Tibial nerve (tissue), 4 donors: ENCODE measurements at places on chromosomes 5 and 9.

DNA sequence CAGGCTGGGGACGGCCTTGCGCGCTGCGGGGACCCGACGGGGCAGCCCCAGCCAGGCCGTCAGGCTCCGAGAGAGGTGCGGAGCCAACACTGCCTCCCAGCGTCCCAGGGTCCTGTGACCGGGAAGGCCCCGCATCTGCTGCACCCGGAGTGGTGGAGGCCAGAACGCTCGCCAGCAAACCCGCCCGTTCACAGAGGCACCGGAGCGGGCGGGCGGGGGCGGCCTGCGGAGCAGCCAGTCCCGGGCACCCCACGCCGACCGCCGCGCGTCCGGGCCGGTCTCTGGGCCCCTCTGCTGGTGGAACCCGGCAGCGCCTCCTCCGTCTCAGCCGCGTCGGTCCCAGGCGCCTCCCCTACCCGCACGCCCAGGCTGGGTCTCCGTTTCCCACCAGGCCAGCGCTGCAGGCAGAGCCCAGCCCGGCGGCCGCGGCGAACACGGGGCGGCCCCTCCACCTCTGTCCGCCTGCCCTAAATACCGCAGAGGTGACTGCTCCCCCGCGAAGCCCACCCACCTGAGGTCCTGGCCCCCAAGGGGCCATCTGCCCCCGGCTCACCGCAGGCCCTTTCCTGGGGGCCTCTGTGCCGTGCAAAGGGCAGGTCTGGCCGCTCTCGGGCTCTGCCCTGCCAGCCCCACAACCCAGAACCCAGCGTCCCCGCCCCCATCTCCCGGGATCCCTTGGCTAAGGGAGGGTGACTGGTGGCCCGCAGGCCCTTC is 15.9 kb downstream of the EXD3 start:
- DNase-seq, result no peak

- no peak for DNase-seq
These were observed 106.3 kb downstream of the UGCG start for GRCh38 chr9:112002847-112003457.

DNA sequence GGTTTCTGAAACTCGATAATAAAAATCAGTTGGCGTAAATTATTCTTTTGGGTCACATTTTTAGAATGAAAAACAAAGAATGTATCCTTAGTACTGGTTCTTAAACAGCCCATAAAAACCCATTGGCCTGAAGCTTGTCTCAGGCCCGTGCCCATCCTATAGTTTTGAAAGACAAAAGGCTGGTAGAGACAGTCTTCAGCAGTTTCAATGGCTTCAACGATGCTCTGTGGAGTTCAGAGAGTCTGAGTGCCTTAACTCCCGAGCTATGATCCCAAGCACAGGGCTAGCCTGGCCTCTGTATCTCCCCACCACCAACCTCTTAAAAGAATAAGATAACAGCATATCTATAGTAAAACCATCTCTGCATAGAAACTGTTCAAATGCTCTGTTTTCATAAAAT is 595.0 kb downstream of the CDH12 start:
- DNase-seq, result no peak

GRCh38 chr5:146718609-146719008 is 159.9 kb downstream of the PPP2R2B start:
- no peak for DNase-seq

DNA sequence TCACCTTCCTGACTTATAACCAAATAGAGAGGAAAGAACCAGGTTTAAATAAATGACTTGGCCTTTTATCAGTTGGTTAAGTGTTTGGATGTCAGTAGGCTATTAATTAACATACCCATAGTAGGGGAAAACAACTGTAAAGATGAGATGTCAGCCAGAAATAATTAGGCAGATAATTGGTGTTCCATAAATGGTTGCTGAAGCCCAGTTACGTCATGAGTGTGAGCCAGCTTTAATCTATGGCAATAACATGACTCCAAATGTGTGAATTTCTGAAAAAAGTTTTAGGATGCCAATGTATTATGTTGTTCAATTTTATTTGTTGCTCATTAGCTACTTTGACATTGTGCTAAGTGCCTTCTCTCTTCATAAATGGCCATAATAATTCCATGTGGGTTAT is 180.5 kb downstream of the FBXL7 start:
- no peak for DNase-seq

DNA sequence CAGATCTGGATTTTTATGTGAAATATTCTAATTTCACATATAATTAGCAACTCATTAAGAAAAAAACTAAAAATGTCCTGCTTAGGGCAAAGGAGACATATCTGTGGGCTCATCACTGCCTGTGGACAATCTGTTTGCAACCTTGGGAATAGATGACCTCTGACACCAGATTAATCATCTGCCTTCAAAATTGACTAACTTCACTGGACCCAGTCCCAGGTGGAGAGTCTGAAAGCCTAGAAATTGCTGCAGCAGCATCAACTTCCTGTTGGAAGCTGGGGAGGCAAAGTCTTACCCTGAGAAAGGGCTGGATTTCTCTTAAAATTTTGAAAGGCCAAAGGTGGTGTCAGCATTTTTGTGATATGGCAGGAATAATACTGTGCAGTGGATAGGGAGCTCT is 76.3 kb upstream of the TNC start:
- peak; percentile 30 for DNase-seq

DNA sequence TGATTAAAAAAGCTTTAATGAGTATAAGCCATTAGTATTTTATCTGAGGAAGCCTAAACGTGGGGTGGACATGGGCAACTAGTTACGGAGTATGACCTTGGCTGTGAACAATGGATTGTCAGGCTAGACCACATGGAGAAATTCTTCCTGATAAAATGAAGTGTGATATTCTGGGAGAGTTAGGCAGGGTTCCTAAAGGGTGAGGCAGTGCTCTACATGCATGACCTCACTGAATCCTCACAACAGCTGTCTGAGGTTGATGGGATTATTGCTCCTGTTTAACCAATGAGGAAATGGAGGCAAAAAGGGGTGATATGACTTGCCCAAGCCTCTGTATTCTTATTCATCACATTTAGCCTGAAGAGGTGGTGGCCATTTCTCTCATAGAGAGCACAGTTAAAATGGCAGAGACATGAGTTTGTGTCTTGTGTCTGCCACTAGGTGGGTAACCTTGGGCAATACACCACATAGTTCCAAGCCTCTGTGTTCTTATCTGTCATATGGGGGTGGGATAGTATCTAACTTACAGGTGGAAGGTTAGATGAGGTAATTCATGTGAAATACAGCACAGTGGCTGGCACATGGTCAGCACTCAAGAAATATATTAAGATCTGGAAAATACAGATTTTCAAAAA is 96.1 kb upstream of the NR3C1 start:
- DNase-seq, result no peak

- DNase-seq, result no peak
These were observed 5.1 kb downstream of the HOMER1 start for GRCh38 chr5:79508794-79509193.

GRCh38 chr5:127785098-127785927 is 82.1 kb downstream of the CCDC192 start:
- DNase-seq, result no peak

DNA sequence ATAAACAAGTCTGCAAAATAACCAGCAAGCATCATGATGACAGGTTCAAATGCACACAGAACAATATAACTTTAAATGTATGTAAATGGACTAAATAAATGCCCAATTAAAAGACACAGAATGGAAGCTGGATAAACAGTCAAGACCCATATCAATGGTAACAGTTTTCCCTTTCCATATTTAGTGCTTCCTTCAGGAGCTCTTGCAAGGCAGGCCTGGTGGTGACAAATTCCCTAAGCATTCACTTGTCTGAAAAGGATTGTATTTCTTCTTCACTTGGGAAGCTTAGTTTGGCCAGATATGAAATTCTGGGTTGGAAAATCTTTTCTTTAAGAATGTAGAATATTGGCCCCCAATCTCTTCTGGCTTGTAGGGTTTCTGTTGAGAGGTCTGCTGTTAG is 120.2 kb upstream of the RASA1 start:
- DNase-seq, result no peak

DNA sequence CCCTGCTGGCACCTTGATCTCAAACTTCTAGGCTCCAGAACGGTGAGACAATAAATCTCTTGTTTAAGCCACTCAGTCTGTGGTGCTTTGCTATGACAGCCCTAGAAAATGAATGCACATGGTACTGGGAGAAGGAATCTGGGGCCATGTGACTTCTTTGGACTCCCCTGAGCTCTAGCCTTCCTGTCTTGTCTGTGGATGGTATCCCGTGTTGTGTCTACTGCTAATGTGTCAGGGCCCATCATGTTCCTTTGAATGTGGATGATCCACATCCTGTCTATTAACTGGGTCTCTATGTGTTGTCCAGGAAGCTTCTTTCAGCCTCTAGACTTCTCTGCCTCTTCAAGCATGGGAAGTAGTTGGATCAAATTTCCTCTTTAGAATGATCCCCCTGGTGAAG is 25.1 kb downstream of the IL7R start:
- no peak for DNase-seq

- no peak for DNase-seq
These were observed 69.0 kb downstream of the FGF10 start for GRCh38 chr5:44320188-44320587.

DNA sequence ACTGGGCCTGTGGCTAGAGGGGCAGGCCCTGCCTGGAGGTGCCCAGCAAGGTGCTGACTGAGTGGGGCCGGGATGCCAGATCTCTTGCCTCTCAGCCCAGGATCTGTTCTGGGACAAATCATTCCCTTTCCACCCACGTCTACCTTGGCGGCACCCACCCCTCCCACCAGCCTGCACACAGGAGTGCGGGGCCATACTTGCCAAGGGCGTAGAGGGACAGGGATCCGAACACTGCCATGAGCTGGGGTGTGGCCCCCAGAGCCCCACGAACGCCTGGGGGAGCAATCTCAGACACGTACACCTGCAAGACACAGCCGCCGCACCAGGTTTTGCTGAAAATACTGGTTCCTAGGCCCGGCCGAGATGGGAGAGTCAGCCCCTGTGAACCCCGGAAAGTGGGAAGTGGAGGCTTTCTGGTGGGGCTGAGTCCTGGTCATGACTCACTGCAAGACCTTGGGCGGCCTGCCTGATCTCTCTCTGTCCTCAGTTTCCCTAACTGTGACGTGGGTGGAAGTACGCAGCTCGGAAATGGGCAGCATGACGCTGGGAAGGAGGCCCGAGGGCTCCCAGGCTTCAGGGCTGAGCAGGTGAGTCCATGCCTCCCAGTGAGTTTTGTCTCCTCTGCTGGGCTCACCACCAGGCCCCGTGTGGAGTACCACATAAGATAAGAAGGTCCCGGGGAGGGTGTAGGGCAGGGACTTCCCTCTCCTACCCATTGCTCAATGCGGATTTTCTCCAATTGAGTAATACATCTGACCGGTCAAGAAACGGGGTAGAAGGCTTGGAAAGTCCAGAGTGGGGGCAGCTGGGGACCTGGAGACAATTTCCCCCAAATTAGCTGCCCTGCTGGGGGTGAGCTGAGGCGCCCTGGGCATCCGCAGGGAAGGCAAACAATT is 2.6 kb downstream of the SLC2A6 start:
- no peak for DNase-seq

DNA sequence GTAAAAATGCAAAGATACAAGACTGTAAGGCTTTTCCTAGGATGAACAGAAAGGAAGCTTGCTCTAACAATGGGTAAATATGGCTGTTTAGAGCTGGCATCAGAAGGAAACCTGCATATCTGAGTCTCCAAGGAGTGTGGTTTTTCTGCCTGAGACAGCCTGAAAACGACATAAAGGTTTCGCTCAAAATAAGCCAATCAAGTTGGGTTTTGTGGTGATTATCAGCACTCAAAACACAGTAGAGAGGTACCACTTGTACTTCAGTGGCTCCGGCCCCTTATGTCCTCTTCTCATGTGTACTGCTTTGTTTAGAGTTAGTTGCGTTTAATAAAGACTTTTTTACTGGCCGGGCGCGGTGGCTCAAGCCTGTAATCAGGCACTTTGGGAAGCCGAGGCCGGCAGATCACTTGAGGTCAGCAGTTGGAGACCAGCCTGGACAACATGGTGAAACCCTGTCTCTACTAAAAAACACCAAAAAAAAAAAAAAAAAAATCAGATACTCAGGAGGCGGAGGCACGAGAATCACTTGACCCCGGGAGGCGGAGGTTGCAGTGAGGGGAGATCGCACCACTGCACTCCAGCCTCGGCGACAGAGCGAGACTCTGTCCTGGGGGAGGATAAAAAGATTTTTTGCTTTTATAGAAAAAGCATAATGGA is 39.4 kb downstream of the KLF9 start:
- DNase-seq, result no peak

GRCh38 chr9:128011071-128011817 is 30.5 kb upstream of the EEIG1 start:
- no peak for DNase-seq

GRCh38 chr5:1016036-1016435 is 7.4 kb downstream of the NKD2 start:
- no peak for DNase-seq

DNA sequence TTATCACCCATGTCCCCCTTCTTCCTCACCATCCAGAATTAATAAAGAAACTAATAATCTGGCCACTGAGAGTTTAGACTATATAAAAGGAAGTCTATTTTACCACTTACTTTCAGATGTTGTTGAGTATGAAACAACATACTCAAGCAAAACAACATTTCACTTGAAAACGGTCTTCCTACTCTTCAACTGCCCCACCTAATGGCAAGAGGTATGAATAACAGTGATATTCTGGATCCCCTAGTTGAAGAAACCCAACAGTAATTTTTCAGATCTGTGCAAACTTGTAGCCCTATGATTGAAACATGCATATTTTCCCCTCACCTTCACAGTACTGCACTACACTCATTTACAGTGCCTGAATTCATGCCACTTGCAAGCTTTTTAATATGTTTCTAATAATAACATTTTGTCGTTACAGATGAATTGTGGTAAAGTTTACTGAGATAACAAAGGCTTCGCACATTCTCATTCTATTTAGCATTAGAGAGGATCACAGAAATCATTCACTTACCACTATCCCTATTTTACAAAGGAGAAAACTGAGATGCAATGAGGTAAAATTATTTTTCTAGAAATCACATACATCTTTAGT is 267.9 kb upstream of the PDE4D start:
- no peak for DNase-seq

DNA sequence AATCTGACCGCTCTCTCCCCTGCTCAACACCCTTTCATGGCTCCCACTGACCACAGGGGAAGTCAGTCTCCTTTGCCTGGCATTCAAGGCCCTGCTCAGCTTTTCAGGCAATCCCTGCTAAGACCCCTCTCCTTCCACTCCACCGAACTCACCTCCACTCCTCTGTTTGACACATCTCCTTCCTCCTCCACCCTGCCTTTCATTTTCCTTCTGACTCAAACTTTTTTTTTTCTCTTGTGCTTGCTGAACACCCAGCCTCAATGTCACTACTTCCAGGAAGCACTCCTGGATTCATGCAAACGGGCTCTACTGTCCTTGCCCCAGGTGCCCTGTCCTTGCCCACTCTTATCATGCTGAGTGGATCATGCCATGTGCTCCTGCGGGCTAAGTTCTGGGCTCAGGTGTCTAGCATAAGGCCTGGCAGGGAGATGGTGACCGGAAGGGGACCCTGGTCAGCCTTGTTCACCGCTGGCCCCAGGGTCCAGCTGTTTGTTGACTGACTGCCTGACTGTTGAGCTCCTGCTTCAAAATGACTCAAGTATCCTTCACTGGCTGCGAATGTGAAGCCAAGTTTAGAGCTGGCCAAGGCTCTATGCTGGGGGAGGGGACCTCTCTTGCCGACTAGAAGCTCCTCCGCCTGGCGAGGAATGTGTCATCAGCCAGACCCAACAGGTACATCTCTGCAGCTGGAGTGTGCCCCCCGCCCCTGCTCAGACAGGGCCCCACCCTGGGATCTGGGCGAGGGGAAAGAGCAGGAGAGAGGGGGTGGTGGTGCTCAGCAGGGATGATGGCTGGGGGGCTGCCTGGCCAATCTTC is 6.2 kb downstream of the NR5A1 start:
- no peak for DNase-seq

- DNase-seq, result no peak
These were observed 282.9 kb upstream of the ANKRD55 start for GRCh38 chr5:56516035-56516434.
